Mucosa of descending colon (tissue), 3 donors: ENCODE measurements at places on chromosomes 6 and 20. TPM values are rescaled to one million over a fixed set of nuclear protein-coding genes. Genes with fewer than 3 reads are reported as not detected.

DNA sequence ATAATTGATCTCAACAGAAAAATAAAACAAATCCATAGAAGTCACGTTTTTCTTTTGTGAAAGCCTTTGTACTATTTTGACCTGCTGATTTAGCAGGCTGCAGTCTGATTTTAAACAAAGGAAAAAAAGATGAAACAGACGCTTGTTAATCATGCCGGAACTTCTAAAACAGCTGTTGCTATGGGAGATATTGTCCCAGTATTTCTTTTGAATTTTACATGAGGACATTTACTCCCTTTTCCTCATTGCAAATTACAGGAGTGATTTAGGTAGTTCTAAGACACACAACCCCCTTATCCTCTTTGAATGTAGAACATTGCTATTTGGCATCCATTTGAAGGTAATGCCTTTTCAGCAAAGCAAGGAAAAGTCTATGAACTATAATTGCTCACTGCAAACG, 416.1 kb downstream of the BCKDHB start:
- DNase-seq: no peak

GRCh38 chr20:47744803-47745202, 40.5 kb downstream of the SULF2 start:
- DNase-seq: no peak

- no peak for DNase-seq
Observed at GRCh38 chr6:140987364-140988155, 1145.2 kb upstream of the GJE1 start.

DNA sequence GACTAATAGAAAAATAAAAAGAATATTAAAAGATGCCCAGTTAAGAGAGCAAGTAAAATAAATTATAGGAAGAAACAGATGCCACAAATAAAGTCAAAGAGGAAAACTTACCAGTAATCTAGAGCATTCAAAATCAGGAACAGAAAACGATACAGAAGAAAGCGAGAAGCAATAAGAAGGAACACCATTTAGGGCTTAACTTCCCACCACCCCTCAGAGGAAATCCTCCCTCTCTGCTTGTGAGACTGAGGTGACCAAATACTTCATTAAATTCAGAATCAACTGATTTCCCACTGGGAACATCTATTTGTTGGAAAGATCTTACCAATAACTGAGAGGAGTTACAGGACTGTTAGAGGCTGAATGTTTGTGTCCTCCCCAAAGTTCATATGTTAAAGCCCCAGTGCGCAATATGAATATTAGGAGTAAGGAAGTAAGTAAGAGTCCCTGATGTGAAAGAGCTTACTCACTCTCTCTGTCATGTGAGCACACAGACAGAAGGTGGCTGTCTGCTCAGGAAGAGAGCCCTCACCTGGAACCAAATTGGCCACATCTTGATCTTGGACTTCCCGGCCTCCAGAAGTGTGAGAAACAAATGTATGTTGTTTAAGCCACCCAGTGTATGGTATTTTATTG, 19.5 kb downstream of the KATNA1 start:
- DNase-seq: no peak

GRCh38 chr6:106117579-106117978, 31.4 kb downstream of the PRDM1 start:
- no peak for DNase-seq

DNA sequence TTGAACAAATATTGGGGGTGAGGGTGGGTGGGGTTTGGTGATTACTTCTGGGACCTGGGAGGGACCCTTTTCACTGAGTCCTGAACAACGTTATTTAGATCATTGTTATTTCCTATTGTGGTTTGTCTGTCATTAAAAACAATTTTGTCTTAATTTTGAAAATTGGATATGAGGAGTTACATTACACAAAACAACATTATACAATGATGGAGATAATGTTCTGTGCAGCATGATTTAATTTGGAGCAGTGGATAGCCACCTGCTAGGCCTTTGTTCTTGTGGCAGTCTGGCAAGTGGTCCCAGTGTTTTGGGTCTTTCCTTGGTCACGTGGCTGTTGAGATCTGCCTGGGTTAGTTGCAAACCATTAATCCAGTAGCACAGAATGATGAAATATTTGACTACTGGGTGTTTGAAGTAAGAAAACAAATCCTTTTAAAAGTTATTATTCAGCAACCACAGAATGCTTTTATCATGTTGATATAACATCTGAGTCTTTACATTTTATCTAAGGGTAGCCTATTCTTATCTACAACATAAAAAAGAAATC, 172.8 kb downstream of the CDKAL1 start:
- DNase-seq: no peak

DNA sequence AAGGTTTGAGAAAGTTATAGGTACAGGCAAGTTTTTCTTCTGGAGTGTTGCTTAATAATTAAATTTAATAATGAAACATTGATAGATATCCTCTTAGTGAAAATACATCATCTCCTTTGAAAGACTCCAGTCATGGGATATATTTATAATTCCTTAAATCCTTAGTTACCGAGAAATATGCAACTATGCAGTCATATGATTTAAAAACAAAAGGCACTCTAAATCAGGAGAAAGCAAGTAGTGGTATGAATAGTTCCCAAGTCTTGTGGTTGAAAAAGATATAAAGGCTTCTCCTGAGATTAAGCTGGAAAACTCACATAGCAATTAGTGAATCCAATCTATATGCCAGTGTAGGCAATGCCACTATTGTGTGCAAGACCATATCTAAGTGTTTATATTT, 475.4 kb downstream of the EYS start:
- no peak for DNase-seq

- no peak for DNase-seq
Observed at GRCh38 chr6:135994857-135995544, 143.5 kb downstream of the PDE7B start.

DNA sequence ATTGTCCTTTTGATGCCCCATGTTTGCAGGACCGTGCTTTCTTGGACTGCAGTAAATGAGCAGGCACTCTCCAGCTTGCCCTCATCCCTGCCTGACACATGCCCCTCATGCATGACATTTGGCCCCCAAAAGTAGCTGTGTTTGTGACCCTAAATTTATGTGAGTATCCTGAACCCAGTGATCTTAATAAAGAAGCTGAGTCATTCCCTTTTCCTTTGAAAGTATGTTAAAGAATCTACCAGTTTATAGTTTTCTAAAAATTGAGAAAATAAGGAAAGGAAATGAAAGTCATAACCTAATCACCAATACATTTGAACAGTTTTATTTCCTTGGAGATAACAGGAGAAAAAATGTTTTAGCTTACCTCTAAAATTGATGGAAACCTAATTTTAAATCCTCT, 3.4 kb upstream of the SLC22A23 start:
- DNase-seq: no peak

- DNase-seq: peak; percentile 70
Observed at GRCh38 chr6:49550492-49551077, at the start of gene C6orf141. C6orf141 (plus strand) TSS chr6:49550668; CDS start chr6:49550793, 125 bp downstream.

GRCh38 chr6:14017626-14018475, 93.1 kb downstream of the RNF182 start:
- DNase-seq: no peak

- no peak for DNase-seq
Observed at GRCh38 chr6:31386099-31386498, 17.3 kb upstream of the MICA start.

GRCh38 chr20:2476742-2477615, 6.4 kb upstream of the SNRPB start:
- no peak for DNase-seq

- DNase-seq: peak; percentile 13
Observed at GRCh38 chr6:122494665-122495272, 23.2 kb upstream of the SERINC1 start.

DNA sequence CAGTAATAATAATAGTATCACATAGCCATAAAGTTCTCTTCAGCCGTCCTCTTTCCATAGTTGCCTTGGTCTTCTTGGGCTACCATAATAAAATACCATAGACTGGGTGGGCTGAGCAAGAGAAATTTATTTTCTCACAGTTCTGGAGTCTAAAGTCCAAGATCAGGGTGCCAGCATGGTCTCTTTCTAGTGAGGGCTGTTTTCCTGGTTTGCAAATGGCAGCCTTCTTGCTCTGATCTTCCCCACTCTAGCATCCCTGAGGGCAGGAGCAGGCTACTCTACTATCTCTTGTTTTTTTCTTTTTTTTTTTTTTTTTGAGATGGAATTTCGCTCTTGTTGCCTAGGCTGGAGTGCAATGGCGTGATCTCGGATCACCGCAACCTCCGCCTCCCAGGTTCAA, 8.2 kb upstream of the BEND3 start:
- no peak for DNase-seq

DNA sequence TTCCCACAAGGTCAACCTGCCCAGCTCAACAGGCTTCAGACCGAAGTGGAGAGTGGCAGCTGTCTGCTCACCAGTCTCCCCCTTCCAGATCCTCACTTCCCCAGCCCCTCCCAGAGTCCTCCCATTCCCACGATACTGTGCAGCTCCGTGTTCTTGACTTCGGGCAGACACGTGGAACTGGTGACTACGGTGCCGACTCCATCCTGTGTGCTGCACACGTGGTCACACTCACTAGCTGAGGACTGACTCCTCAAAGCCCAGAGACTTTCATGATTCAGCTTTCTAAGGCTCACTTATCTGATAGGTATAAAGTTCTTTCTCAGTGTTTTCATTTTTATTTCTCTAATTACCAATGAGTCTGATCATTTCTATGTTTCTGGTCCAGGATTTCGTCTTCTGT, 32.4 kb downstream of the GABRR2 start:
- no peak for DNase-seq

DNA sequence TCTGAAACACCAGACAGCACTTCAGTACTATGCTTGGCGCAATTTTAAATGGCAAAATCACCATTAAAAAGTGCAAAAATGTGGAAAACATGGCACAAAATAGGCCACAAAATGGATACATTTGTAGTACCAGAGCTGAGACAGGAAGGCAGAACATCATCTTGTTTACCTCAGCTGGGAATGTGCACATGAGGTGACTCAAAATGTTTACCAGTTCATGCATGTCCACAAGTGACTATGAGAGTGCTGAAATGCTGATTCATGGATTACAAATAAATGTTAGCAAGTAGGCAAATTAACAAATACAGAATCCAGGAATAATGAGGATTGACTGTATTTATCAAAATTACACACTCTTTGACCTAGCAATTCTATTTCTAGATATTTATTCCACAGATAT, 201.6 kb downstream of the ISM1 start:
- no peak for DNase-seq

- no peak for DNase-seq
Observed at GRCh38 chr6:167858086-167858591, 31.4 kb downstream of the AFDN start.

DNA sequence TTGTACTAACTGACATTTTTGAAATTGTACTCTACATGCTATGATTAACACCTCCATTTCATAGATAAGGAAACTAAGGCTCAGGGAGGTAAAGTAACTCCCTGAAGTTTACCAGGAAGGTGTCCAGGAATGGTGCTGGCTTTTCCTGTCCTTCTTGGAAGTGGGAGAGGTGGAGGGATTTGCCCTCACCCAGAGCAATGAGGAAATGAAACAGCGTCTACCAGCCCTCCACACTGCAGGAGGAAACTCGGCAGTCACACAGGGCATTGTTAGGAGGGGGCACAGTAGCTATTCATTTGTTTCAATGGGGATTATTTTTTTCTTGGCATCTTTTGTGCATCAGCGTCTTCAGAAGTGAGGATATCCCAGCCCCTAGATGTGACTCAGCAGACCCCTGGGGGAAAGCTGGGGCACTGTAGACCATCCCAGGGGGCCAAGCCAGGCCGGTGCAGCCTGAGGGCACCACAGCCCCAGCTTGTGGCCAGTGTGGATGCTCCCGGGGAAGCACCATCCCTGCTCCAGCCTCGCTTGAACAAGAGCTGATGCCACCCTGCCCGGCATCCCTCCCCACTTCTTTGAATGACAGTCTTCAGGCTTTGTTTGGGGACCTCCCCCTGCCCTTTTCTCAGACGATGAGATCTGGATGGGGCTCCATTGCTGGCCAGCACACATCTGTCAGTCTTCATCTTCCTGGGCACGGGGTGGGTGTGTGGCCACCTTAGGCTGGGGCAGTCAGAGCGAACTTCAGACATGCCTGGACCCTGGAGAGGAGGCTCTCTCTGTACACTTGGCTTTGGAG, 224.4 kb upstream of the PMEPA1 start:
- DNase-seq: no peak

DNA sequence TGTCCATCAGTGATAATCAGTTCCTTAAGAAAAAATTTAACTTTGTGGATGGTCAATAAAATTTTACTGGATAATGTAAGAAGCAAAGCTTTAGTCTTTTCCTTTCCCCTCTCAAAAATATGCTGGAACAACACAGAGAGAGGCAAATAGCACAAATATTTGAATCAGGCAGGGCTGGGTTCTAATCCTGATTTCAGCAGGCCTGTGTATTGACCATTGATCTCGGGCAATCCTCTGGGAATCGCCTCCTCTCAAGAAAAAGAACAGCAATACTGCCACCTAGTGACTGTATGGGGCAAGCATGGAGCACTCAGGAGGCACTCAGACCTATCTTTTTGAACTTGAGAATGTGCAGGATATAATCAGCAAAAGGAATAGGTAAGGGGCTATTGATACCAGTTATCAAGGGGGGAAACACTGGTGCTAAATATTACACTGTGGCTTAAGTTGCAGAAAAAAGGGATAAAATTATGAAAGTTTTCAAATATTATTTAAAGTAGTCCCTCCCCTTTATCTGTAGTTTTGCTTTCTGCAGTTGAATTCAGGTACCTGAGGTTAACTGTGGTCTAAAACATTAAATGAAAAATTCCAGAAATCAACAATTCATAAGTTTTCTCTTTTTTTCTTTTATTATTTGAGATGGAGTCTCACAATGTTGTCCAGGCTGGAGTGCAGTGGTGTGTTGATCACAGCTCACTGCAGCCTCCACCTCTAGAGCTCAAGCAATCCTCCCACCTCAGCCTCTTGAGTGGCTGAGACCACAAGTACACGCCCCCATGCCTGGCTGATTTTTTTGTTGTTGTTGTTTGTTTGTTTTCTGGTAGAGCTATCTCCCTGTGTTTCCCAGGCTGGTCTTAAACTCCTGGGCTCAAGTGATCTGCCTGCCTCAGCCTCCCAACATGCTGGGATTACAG, 91.8 kb upstream of the NHSL1 start:
- no peak for DNase-seq

GRCh38 chr20:24837781-24838450, 111.2 kb upstream of the CST7 start:
- DNase-seq: no peak

- DNase-seq: no peak
Observed at GRCh38 chr6:31268836-31269235, 3.1 kb downstream of the HLA-C start.

GRCh38 chr6:147676495-147677199, 168.2 kb downstream of the SAMD5 start:
- no peak for DNase-seq

- no peak for DNase-seq
Observed at GRCh38 chr20:8492173-8492572, 360.1 kb downstream of the PLCB1 start.

- DNase-seq: no peak
Observed at GRCh38 chr6:83767033-83767432, 58.1 kb upstream of the SNAP91 start.

The GGTLC1 gene
- not detected for total RNA-seq

The ENPP4 gene
- 18.5 TPM for total RNA-seq

The ZSCAN12 gene
- 6.9 TPM for total RNA-seq

The IMPG1 gene
- not detected for total RNA-seq

The BPIFB4 gene
- total RNA-seq: not detected

The TREM2 gene
- total RNA-seq: 1.3 TPM

The HBS1L gene
- total RNA-seq: 68.6 TPM

The MYBL2 gene
- 19.5 TPM for total RNA-seq

The IL17F gene
- total RNA-seq: not detected

The SPATS1 gene
- total RNA-seq: not detected
